ENCODE measurements at places on chromosomes 2 and 18.

DNA sequence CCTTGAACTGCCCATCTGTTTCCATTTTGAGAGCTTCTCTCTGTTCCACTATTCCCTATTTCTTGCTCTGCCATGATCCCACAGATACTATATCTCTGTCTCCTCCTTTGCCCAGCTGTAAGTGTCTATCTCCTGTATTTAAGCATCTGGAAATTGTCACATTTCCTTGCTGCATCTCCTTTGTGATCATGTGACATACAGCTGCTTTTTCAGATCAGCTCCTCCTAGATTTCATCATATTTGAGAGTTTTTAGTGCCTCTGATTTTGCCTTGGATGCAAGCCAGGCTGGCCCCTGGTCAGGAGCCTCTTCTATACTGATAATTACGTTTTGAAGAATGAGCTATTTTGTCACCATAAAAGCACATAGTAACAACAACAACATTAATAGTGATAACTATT lies 131.7 kb upstream of the TNP1 start:
- DNase-seq: peak; percentile 78

DNA sequence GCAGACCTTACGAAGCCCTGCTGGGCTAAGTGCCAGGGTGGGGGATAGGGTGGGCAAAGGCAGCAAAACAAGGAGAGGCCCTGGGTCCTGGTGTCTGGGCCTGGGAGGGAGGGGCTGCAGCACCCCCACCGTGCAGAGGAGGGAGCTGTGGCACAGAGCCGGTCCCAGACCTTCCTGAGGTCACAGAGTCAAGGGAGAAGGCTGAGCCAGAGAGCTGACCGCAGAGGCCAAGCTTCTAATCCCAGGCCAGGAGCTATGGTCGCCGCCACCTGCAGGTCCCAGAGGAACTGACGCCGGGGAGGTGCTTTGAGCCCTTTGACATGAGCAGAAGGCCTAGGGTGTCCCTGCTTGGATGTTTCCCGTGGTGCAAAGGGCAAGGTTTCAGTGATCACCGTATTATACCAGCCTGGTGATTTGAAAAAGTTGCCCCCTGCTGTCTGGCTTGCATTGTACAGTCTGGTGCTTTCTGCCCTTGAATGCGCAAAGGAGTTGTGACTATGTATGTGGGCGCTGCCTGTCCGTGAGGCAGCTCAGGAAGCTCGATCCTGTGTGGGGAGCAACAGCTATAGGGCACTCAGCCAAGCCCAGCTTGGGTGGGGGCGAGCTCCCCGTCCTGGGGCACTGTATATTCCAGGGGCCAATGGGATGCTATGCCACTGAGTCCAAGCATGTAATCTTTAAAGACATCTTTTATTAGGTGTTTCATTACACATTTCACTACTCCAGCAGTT lies 44.3 kb downstream of the EDAR start:
- DNase-seq: no peak

DNA sequence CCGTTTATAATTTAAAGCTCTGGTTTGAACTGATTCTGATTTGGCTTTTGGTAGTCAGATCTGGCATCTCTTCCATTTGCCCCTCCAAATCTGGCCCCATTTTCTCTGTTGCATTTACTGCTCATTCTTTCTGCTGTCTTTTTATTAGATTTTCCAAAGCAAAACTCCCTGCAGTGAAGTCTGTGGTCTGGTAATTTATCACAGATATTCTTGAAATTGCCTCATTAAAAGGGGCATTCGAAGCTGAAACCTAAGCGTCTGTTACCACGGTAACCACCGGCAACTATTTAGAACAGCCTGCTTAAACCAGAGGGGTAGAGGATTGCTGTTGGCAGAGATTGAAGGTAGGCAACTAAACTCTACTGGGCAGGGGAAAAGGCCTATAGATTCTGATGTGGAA lies 111.5 kb upstream of the UPP2 start:
- no peak for DNase-seq

- DNase-seq: no peak
These were observed 149.0 kb downstream of the LAMA3 start for GRCh38 chr18:23838233-23838632.

GRCh38 chr2:195600778-195601177 lies 56.2 kb upstream of the SLC39A10 start:
- DNase-seq: no peak

DNA sequence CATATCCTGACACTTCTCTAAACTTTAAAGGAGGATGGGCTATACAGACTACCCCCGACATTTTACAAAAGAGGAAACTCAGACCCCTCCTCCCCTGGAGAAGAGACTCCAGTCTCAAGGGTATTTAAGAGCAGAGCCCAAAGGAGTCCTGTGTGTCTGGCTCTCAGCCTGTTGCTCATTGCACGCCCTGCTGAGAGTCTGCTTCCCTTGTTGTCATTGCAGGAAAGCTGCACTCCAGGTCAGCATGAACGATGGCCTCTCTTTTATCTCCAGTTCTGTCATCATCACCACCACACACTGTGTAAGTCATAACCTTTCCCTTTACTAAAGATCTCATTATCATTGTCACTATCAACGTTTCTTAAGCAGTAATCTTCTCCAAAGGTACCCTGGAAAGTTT lies 111.4 kb downstream of the ANTXR1 start:
- DNase-seq: no peak

DNA sequence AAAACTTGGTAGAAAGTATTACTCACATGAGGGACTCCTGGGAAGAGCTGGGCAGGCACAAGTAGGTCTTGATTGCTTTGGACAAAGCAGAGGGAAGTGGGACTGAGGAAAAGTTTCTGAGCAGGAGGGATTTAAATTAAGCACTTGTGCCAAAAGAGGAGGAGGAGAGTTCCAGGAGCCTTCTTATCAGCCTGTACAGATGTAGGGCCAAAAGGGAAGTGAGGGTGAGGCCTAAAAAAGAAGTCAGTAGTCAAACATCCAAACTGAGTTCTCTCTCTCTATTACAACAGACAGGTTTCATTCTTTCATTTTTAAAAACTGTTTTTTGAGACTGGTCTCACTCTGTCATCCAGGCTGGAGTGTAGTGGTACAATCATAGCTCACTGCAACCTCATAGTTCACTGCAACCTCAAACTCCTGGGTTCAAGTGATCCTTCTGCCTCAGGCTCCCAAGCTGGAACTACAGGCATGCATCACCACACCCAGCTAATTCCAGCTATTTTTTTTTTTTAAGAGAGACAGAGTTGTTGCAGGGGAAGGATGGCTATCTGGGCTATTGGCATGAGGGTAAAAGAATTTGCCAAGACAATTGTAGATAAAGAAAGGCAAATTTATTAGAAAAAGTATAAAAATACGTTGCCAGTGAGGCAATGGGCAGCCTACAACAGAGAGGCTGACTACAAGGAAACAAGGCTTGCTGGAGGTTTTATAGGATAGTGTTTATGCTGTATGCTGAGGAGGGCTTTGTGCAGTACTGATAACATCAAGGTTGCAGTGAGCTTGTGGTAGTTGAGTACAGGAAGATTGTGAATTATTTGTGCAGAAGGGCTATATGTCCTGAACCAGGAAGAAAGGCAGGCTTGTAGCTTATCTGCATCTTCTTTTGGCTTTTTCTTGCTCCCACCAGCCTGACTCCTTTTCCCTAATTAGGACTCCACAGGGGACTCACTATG lies 29.0 kb downstream of the CFAP210 start:
- DNase-seq: no peak
